ENCODE measurements at places on chromosomes 7 and 10. TPM values are rescaled to one million over a fixed set of nuclear protein-coding genes. Genes with fewer than 3 reads are reported as not detected.

- H3K4me3 ChIP-seq = no peak overlapping the region
- H3K4me1 ChIP-seq = no peaks in the 10 kb centered on the region
- no peaks in the 10 kb centered on the region for H3K27me3 ChIP-seq
- no peak overlapping the region for H3K27ac ChIP-seq
These were observed 63.5 kb upstream of the PRSS58 start for GRCh38 chr7:142321391-142321790.

DNA sequence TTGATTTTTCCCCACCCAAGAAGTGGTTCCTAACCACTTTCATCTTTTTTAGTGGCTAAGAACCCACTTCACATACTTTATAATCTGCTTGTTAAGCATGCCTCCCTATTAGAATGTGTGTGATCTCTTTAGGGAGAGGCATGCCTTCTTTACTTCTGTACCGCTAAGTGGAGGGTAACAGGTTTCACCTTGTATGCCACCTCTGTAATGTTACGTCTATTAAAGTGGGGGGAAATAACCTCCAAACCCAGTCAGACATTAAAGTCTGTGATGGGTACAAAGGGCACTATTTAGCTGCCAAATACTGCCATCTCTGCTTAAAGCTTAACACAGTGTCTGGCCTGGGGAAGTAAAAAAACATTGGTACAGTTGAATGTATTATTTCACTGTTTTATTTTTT lies 51.9 kb downstream of the EPC1 start:
- DNase-seq = no peak
- H3K4me1 ChIP-seq = no peaks in the 10 kb centered on the region

DNA sequence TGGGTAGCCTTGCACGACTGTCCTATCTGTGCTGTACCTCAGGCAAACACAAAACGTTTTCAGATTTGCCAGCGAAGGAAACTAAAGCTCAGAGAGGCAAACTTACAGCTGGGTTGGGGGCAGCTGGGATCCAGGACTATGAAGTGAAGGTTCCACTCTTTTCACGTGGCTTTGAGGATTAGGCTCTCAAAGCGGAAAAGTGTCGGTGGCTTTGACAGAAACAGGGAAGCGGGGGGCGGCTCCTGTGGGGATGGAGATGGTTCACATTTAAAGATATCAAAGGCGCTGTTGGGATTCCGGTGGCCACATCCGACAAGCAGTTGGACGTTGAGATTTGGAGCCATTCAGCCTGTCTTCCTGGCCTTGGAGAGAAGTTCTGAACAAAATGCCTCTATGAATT lies 958.3 kb upstream of the ZNF722 start:
- no peak overlapping the region for H3K4me3 ChIP-seq
- H3K27me3 ChIP-seq = no peaks in the 10 kb centered on the region

DNA sequence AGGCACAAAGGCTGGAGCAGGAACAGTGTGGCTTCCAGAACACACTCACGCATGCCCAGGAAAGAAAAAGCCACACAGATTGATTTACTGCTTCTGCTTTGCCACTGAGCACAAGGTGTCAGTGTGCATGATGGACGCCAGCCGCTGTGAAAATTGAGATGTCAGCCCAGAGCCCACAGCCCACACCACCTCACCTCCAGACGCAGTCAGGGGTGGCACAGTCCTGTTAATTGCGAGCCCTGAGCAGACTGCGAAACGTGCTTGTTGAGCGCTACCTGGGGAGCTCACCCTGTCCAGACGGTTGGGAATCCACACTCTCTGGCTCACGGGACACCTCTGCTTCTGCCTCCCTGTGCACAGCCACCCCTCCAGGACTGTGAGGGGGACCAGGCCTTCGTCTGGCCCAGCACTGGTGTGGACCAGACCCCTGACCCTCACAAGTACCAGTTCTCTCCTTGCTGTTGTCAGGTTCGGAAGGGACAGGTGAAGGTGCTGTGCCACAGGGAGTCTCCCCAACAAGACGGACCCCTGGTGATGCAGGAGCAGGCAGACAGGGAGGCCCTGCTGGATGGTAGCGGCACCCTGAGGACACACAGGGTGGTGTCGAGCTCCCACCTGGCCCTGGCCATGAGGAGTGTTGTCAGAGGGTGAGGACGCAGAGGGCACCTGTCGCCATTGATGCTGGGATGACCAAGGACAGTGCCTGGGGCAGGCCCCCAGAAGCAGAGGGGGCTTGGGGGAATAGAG lies 15.3 kb downstream of the RASGEF1A start:
- peak; percentile 11 for DNase-seq
- no peak overlapping the region for H3K4me3 ChIP-seq
- H3K27ac ChIP-seq = no peak overlapping the region

GRCh38 chr10:91556691-91557566 lies 75.9 kb downstream of the PPP1R3C start:
- H3K4me1 ChIP-seq = peaks cover 5% of the 10 kb centered on the region
- H3K36me3 ChIP-seq = no peaks in the 10 kb centered on the region
- H3K27ac ChIP-seq = peak overlapping the region; percentile 6
- no peaks in the 10 kb centered on the region for H3K27me3 ChIP-seq
- no peak overlapping the region for H3K4me3 ChIP-seq
- DNase-seq = peak; percentile 37

- H3K4me1 ChIP-seq = no peaks in the 10 kb centered on the region
- no peak overlapping the region for H3K27ac ChIP-seq
- no peak overlapping the region for H3K4me3 ChIP-seq
- no peaks in the 10 kb centered on the region for H3K36me3 ChIP-seq
- H3K27me3 ChIP-seq = no peaks in the 10 kb centered on the region
- DNase-seq = no peak
These were observed 23.6 kb downstream of the BMPER start for GRCh38 chr7:33928986-33929385.

GRCh38 chr10:128191847-128192246 lies 65.6 kb upstream of the MKI67 start:
- H3K4me1 ChIP-seq = no peaks in the 10 kb centered on the region
- no peak overlapping the region for H3K4me3 ChIP-seq
- no peaks in the 10 kb centered on the region for H3K27me3 ChIP-seq
- H3K36me3 ChIP-seq = no peaks in the 10 kb centered on the region
- peak; percentile 24 for DNase-seq

DNA sequence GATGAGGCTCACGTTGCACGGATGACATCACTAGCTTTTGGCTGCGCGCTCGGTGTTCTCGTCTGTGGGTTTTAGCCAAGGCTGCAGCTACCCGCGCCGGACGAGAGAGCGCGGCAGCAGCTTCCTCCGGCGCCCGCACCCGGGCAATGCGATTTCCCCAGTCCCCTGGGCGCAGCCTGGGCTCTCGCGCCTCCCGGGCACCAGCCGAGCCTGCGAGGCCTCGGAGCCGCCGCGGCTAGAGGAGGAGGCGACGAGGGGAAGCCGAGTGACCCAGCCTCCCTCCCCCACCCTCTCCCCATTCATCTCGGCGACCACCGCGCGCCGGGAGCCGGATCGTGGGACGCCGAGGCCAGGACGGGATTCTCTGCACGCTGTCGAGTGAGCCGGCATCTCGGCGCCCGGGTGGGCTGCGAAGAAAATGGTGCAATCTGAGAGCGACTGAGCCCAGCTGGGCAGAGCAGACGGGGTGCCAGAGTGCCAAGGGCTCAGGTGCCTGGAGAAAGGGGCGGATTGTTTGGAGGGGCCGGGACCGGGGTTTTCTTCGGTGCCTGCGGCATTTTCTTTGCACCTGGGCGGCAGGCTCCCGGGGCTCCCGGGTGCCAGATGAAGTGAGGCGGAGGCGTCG lies 1.2 kb upstream of the TMEM178B start:
- H3K4me1 ChIP-seq = peaks cover 4% of the 10 kb centered on the region
- peaks cover 59% of the 10 kb centered on the region for H3K27me3 ChIP-seq
- H3K4me3 ChIP-seq = peak overlapping the region; percentile 53
- H3K27ac ChIP-seq = no peak overlapping the region
- no peak for DNase-seq

Gene SPDYE16
- not detected for total RNA-seq

Gene HOXA10
- total RNA-seq = 25.4 TPM

Gene CDHR3
- total RNA-seq = 5.3 TPM

Gene ERVW-1
- not detected for total RNA-seq

Gene PLEKHS1
- total RNA-seq = 13.3 TPM

Gene MRC1
- 9.2 TPM for total RNA-seq

Gene NXPH1
- total RNA-seq = 0.30 TPM
